ENCODE measurements at places on chromosomes 5 and 9.

- H3K27me3 ChIP-seq, result no peaks in the 10 kb centered on the region
- H3K4me3 ChIP-seq, result no peak overlapping the region
- H3K36me3 ChIP-seq, result no peaks in the 10 kb centered on the region
- H3K27ac ChIP-seq, result no peak overlapping the region
- H3K4me1 ChIP-seq, result no peaks in the 10 kb centered on the region
- no peak for DNase-seq
Observed at GRCh38 chr5:8634219-8634618, 765.3 kb downstream of the MTRR start.

- H3K4me3 ChIP-seq, result no peak overlapping the region
- peaks cover 40% of the 10 kb centered on the region for H3K4me1 ChIP-seq
- H3K36me3 ChIP-seq, result peaks cover 29% of the 10 kb centered on the region
- peak; percentile 75 for DNase-seq
Observed at GRCh38 chr9:110058304-110058953, 149.5 kb downstream of the C9orf152 start.

- H3K27ac ChIP-seq, result peak overlapping the region; percentile 97
- peak overlapping the region; percentile 93 for H3K4me3 ChIP-seq
- DNase-seq, result peak; percentile 86
- H3K4me1 ChIP-seq, result peaks cover 65% of the 10 kb centered on the region
Observed at GRCh38 chr5:176543428-176544182, 5.5 kb upstream of the CDHR2 start.

DNA sequence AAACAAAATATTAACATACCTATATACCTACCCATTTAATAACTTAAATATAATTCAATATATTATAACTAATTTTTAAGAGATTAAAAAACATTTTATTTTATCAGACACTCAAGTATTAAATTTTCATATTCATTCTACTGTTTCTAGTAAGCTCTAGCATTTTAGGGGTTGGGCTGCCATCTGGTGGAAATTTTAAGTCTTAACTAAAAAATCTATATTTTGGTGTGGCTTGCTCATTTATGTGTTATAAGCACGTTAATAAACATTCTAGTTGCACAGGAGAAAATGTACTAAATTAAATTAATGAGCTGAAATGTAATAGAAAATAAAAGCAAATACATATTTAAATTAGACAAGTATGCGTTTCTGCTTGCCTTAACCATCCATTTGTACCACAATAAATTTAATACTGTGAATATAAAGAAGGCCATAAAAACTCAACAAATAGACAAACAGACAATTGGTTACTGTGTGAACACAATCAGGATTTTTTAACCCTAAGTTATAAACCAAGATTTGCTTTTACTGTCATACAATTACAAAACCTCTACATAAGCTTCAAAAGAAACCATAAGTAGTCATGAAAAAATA, 1728.3 kb upstream of the CDH9 start:
- DNase-seq, result no peak
- H3K4me3 ChIP-seq, result no peak overlapping the region
- H3K36me3 ChIP-seq, result no peaks in the 10 kb centered on the region
- H3K4me1 ChIP-seq, result no peaks in the 10 kb centered on the region

- peak; percentile 35 for DNase-seq
- peak overlapping the region; percentile 38 for H3K27ac ChIP-seq
- no peaks in the 10 kb centered on the region for H3K36me3 ChIP-seq
- H3K4me1 ChIP-seq, result peaks cover 35% of the 10 kb centered on the region
- H3K27me3 ChIP-seq, result peaks cover 7% of the 10 kb centered on the region
- peak overlapping the region; percentile 1 for H3K4me3 ChIP-seq
Observed at GRCh38 chr5:10595672-10596309, 31.9 kb downstream of the ANKRD33B start.

- H3K36me3 ChIP-seq, result no peaks in the 10 kb centered on the region
- DNase-seq, result no peak
- no peaks in the 10 kb centered on the region for H3K4me1 ChIP-seq
- no peak overlapping the region for H3K27ac ChIP-seq
Observed at GRCh38 chr5:74131250-74131649, 505.3 kb downstream of the ARHGEF28 start.

DNA sequence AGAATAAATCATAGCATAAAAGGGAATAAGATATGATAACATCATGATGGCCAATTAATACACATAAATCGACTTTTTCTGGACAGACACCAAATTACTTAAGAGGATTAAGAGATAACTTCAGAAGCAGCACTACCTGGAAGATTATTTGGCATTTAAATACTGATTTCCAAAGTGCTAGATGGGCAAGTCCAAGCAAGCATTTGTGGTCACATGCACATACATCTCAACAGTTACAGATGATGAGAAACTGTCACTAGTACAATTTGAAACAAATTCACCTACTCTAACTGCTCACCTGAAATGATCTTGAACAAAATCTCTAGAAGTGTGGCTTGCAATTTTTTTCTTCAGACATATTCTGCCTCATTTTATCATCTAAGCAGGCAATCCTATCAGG, 26.8 kb upstream of the RASGEF1C start:
- no peak overlapping the region for H3K4me3 ChIP-seq
- H3K27me3 ChIP-seq, result no peaks in the 10 kb centered on the region
- H3K27ac ChIP-seq, result no peak overlapping the region

DNA sequence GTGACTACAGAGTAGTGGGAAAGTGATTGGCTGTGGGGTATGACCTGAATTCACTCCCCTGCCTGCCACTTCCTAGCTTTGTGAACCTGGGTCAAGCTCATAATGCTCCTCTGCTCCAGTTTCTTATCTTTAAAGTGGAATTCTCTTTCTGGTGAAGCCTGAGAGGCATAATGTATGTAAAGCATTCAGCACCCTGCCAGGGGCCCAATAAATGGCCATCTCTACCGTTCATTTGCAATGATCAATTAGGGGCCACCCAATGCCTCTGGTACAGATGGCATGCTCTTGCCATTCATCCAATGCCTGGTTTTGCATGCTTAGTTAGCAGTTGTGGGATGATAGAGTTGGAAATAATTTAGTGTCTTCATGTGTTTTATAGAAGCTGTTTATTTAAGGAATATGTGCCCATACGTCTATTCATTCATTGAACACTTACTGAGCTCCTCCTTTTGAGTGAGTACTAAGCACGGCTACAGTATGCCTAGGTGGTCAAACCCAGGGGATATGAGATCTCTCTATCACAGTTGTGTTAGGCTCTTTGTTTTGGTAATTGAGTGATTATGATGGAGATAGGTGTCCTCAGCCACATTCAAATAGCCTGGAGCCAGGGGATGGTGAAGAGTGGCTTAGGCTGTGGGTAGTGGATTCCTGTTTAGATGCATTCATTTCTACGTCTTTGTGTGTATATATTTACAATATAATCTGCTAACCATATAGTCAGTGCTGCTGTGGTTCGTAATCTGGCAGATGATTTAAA, 15.3 kb downstream of the ZNF462 start:
- no peaks in the 10 kb centered on the region for H3K27me3 ChIP-seq
- no peak overlapping the region for H3K4me3 ChIP-seq
- no peaks in the 10 kb centered on the region for H3K4me1 ChIP-seq
- no peak for DNase-seq
- H3K36me3 ChIP-seq, result no peaks in the 10 kb centered on the region
- no peak overlapping the region for H3K27ac ChIP-seq

- no peaks in the 10 kb centered on the region for H3K4me1 ChIP-seq
- no peaks in the 10 kb centered on the region for H3K27me3 ChIP-seq
- H3K4me3 ChIP-seq, result no peak overlapping the region
- no peak for DNase-seq
- H3K36me3 ChIP-seq, result no peaks in the 10 kb centered on the region
Observed at GRCh38 chr9:115637661-115638060, 515.9 kb upstream of the PAPPA start.

GRCh38 chr9:89000973-89001916, 10.0 kb downstream of the S1PR3 start:
- peaks cover 29% of the 10 kb centered on the region for H3K27me3 ChIP-seq
- H3K4me1 ChIP-seq, result peaks cover 7% of the 10 kb centered on the region
- H3K4me3 ChIP-seq, result no peak overlapping the region
- DNase-seq, result peak; percentile 87

DNA sequence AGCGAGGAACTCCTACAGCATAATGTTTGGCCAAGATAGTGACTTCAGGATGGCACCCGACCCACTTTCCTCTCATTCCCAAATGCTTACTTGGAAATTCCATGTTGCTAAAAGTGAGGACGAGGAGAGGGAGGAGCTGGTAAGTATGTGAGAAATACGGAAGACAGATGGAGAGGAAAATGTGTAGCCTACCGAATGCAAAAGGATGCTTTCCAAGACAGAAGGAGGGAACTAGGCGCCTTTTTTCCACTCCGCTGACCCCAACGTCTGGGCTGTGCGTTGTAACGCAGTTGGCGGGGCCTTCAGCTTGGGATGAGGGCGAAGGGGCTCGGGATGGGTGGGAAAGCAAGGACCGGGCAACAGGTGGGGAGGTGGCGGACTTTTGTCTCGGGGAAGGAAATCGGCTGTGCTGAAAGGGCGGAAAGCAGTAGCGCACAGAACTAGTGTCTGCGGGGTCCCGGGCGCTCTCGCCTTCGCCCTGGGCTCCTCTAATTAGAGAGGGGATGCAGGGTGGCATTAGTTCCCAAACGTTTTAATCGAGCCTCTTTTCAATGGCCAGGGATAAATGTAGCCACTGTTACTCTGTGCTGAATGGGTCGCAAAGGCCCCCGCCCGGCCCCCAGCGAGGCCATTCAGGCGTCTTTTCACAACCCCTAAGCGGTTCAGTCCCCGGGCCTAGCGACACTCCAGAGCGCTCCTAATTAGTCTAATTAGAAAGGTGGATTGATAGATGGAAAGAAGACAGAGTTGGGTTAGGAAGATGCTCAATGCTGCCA, 12.6 kb downstream of the FOXD1 start:
- no peak for DNase-seq
- H3K36me3 ChIP-seq, result peaks cover 3% of the 10 kb centered on the region
- H3K4me1 ChIP-seq, result peaks cover 11% of the 10 kb centered on the region
- H3K27me3 ChIP-seq, result peaks cover 85% of the 10 kb centered on the region
- no peak overlapping the region for H3K4me3 ChIP-seq
- H3K27ac ChIP-seq, result peak overlapping the region; percentile 63

DNA sequence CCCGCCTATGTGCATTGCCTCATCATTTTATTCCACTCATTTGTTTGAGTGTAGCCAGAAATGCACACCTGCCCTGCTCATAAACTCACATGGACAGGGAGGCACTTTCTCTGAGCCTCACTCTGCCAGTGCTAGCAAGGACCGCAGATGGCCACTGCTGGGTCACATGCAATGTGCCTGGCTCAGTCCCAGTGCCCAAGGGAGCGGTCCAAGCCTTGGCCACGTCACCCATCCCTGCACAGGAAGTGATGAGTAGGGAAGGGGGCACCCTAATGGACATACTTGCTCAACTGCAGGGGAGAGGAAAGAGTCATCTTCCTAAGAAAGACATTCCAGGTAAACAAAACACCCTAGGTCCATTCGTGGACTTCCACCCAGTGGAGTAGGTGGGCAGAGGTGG, 630.9 kb downstream of the IRX1 start:
- DNase-seq, result no peak
- H3K36me3 ChIP-seq, result no peaks in the 10 kb centered on the region
- no peak overlapping the region for H3K27ac ChIP-seq
- H3K27me3 ChIP-seq, result no peaks in the 10 kb centered on the region

DNA sequence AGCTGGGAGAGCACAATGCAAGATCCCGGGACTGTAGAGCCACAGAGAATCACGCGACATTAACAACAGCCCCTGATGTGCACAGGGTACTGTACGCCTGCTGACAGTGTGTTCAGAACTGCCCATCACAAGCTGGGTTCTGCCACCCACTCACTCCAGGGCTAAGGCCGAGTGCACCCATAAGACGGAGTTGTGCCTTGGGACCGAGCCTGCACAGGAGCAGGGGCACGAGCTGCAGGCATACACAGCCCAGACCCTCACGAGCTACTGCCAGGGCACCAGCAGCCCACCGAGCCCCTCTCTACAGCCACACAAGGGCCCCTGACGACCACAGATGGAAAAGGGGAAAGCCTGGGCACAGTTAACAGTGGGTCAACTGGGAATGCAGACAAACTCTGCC, 67.8 kb downstream of the CAMSAP1 start:
- no peak for DNase-seq
- no peak overlapping the region for H3K4me3 ChIP-seq
- no peaks in the 10 kb centered on the region for H3K4me1 ChIP-seq
- H3K27me3 ChIP-seq, result no peaks in the 10 kb centered on the region

DNA sequence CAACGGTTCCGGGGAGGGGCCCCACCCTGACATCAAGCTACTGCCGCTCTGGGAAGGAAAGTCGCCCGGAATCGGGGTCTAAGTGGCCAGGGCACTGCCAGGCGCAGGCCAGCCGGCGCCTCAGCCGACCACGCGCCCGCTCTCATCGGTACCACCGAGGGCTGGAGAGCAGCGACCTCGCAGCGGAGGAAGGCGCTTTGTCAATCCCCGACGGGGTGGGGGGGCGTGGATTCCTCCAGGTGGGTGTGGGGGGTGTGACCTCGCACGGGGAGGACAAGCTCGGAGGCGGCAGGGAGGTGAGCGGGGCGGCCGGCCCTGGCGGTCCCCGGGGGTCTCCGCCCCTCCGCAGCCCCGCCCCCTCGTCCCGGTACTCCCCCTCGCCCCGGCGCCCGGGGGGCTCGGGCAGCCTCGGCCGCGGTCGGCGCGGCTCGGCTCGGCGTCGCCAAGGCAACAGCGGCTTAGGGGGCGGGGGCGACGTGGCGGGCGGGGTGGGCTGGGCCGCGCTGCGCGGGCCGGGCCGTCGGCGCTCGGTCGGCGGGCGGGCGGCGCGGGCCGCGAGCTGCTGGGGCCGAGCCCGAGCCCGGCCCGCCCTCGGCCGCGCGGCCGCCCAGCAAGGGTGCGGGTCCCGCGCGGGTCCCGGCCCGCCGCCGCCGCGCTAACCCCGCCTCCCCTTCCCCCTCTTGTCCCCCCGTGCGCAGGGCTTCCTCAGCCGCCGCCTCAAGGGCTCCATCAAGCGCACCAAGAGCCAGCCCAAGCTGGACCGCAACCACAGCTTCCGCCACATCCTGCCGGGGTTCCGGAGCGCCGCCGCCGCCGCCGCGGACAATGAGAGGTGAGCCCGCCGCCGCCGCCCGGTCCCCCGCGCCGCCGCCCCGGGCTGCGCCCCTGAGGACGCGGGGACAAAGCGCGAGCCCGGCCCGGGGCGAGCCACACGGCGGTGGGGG, 47.5 kb downstream of the DAB2IP start:
- no peaks in the 10 kb centered on the region for H3K36me3 ChIP-seq
- peaks cover 20% of the 10 kb centered on the region for H3K4me1 ChIP-seq
- no peak overlapping the region for H3K4me3 ChIP-seq
- peaks cover 91% of the 10 kb centered on the region for H3K27me3 ChIP-seq
- DNase-seq, result peak; percentile 80

- no peak for DNase-seq
- H3K27ac ChIP-seq, result no peak overlapping the region
- no peak overlapping the region for H3K4me3 ChIP-seq
- no peaks in the 10 kb centered on the region for H3K27me3 ChIP-seq
Observed at GRCh38 chr5:169831331-169831730, 149.0 kb downstream of the INSYN2B start.

- H3K27me3 ChIP-seq, result no peaks in the 10 kb centered on the region
- no peak for DNase-seq
- H3K36me3 ChIP-seq, result no peaks in the 10 kb centered on the region
- no peaks in the 10 kb centered on the region for H3K4me1 ChIP-seq
- no peak overlapping the region for H3K27ac ChIP-seq
- H3K4me3 ChIP-seq, result no peak overlapping the region
Observed at GRCh38 chr5:105993027-105993426, 1677.7 kb downstream of the EFNA5 start.

Measured in activated naive CD4-positive, alpha-beta T cell treated with anti-CD3 and anti-CD28 coated beads, Interleukin-2, amount 10 ng/mL, durations not matched to agents 7 days and 5 days (primary cell).